ENCODE measurements at places on chromosomes 16 and 17.

GRCh38 chr17:72822358-72823023, 270.0 kb downstream of the SLC39A11 start:
- no peak for DNase-seq

DNA sequence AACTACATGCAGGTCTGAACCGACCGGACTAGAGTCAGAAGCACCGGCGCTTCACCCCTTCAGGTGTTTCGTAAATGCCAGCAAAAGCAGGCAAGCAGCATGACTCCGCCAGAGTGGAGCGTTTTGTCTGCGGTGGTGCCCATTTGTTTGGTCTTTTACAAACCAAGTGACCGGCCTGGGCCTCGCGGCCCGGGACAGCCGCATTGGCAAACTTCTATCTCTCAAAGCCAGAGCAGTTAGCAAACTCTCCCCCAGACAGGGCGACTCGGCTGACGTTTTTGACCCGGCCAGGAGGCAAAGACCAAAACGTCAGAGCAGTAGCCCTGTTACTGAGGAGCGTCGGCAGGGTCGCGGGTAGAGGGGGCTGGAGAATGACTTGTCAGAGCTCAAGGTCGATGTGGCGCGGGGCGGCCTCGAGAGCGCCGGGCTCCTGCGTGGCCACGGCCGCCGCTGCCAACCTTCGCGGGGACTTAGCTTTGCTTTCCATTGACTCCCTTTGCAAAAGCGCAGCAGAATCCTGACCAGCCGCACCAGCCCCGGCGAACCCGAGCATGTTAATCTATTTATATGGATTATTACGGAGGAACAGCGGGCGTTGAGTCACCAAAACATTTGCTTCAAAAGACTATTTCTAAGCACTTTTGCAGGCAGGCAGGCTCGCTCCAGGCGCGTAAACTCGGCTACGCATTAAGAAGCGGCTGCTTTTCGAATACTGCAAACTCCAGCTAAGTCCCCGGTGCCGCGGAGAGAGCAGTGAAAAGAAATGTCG, 763 bp upstream of the SOX9 start:
- no peak for DNase-seq

DNA sequence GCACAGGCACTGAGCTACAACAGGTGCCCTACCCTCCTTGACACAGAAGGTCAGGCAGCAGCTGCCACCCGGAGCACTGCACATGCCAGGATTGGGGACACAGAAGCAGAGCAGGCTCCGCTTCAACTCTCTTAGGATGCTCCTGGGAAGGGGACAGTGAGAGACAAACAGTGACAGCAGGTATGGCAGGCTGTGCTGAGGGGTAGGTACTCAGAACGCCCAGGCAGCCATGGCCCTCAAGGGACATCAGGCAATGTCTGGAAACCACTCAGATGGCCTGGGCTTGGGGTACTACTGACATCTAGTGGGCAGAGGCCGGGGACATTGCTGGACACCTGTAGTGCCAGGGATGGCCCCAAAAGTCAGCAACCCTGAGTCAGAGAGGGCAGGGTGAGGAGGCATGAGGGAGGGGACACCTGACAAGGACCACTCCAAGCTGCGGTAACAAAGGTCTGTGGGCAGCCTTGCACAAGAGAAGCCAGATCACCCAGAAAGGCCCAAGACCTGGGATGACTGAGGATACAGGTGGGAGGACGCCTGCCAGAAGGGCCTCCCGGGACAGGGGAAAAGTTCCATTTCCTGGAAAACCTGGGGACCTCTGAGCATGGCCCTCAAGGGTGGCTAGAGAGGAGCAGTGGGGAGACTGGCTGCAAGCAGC, 21.2 kb downstream of the PEMT start:
- DNase-seq, result no peak

DNA sequence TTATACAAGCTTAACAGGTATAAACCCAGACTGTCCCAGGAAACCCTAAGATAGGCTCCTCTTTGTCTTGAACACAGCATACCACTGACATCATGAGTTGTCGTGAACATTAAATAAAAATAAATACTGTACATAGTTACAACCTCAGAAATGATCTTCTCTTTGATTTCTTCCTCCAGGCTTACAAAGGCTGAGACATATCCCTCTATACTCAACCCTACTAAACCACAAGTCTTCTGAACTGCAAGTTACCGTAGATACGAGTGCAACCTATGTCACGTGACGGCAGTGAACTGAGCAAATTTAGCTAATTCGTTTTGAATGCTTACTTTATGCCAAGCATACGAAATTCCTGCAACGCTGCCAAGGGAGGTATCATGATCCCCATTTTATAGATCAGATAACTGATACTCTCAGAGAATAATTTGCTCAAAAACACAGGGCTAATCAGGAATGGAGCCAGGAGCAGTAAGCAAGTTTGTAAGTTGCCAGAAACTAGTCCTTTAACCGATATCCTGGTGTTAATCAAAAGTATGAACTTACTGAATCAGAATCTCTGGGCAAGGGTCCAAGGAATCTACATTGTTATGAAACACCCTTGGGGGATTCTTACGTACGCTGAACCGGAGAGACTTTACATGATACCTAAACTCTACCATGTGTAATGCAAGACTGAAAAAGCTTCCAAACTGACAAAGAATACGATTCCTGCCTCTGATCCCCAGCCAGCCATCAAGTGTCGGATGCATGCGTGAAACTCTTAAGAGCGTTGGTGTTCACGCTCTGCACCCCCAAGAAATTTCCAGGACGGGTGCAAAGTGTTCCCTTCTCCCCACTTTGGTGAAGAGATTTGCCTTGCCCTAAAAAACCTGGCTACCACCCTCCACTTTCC, 106.2 kb downstream of the XYLT1 start:
- DNase-seq, result peak; percentile 54

DNA sequence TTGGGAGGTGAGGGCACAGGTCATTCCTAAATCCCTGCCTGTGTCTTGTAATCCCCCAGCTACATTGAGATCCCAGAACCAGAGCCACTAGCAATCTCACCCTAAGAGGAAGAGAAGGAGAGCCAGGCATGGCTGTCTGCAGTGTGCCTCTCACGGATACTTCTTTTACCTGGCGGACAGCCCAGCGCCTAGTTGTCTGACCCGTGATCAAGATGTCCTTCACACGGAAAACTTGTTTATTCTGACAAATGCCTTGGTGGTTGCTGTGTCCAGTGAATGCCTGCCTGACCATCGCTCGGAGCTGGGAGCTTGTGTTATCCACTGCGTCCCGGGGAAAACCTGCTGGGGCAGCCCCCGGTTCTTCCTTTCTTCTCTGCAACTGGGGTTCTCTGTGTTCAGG, 140.5 kb upstream of the WSCD1 start:
- DNase-seq, result no peak

GRCh38 chr17:35586569-35587073, 501 bp upstream of the AP2B1 start:
- DNase-seq, result no peak

DNA sequence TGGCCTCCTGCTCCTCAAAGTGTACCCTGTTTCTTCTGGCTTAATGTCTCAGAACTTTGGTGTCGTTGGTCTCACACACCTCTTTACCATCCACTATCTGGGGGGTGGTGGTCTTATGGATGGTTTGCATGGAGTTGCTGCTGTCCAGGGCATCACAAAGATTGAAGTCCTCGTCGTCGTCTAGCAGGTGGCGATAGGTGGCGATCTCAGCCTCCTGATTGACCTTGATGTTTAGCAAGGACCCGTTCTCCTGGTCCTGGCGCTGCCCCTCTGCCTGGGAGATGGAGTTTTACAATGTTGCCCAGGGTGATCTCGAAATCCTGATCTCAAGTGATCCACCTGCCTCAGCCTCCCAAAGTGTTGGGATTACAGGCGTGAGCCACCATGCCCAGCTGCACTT, 31.1 kb upstream of the HELZ start:
- no peak for DNase-seq

- DNase-seq, result no peak
Measured at GRCh38 chr17:68542698-68543463, 30.7 kb downstream of the PRKAR1A start.

GRCh38 chr17:80844418-80844990, 147.1 kb upstream of the CHMP6 start:
- DNase-seq, result no peak

DNA sequence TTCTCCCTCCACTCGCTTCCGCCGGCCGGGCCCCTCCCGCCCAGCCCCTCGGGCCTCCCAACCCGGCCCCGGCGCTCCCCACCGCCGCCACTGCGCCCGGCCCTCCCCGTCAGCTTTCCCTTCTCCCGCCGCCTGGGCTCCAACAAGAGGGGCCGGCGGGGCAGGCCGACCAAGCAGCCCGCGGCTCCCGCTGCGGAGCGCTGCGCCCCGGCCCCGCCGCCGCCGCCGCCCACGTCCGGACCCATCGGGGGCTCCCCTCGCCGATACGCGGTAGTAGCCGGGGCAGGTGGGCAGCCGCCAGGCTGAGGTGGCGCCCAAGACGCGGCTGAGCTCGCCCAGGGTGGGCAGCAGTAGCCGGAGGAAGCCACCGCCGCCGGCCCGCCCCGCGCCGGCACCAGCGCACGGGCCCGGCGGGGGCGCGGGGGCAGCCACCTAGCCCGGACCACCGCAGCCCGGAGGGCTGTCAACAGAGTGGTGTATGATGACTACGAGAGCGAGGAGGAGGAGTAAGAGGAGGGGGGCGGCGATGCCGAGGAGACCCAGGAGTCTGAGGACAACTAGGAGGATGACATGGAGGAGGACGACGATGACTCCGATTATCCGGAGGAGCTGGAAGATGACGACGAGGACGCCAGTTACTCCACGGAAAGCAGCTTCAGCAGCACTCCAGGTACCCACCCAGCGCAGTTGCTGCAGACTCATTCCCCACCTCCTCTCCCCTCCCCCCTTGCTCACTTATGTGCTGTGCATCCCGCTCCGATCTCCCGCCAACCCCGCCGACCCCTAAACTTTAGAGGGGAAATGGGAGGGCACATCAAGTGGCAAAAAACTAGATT, 498 bp downstream of the LRRC37B start:
- peak; percentile 31 for DNase-seq

DNA sequence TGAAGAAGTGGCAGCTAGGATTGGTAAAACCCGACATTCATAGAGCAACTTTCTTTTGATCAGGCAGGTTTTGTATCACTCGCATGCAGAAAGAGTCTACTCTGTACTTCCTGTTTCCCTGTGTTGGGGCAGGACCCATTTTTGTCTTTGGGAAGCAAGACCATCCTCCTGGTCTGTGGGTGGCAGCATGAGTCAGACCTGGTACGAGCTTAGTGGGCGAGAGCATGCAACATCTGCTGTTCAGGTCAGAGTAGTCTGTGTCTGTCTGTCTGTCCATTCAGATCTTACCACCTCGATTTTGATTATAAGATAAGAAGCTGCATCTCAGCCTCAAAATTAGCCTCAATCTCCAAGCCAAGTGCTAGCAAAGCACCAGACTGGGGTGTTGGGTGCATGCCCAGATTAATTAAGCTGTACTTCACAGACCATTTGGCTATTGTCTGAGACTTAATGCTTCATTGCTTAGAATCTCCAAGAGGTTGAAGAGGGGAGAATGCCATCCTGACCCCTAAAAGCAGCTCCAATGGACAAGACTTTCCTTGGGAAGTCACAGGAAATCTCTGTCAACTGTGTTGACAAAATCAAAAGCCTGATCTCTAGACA, 110.9 kb downstream of the XYLT1 start:
- DNase-seq, result no peak

- DNase-seq, result no peak
Measured at GRCh38 chr16:5036228-5037156, 2.8 kb upstream of the NAGPA start.

DNA sequence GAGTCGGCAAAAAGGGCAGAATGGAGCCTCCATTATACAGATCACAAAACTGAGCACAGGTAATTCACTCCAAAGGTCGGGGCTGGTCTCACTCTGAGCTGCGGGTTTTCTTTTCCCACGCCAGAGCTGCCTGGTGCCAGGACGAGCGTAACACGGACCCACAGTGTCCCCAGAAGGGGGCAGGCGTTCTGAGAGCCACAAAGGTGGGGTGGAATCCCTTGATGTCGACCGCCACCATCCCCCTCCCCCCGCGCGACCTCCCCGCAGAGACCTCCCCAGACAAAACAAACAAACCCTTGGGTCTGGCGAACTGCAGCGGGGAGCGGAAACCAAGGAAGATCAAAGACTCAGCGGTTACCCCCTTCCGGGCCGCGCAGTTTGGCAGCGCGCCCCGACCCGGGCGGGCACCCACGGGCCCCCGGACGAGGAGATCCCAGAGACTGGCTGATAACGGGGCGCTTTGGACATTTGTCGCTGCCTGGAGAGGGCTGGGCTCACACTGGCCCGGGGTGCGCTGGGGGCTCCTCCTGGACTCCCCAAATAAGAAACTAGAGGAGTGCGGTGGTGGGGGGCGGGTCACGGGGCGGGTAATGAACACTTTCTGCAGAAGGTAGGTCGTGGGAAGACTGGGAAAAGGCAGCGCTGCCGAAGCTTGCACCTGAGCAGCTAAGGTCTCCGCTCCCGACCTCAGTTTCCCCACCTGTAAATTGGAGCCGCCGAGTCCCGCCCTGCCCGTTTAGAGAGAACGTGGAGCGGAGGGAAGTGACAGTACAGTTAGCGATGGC, 664 bp upstream of the NKD1 start:
- DNase-seq, result peak; percentile 87

DNA sequence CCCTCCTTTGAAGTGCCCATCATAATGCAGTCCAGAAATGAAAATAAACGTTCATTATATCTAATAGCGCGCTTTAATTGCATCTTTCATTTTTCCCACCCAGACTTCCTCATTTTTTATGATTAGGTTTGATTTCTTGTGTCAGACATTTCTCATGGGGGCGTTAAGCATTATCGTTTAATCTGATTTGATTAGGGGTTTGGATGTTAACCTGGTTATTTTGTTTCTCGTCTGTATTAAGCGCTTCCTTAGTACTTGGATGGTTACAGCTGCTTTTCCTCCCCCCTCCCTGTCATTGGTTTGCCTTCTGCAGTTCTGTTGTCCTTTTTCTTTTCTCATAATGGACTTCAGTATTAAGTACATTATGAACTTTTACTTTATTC, 540 bp downstream of the MFSD11 start:
- DNase-seq, result no peak

GRCh38 chr17:66411520-66411919, 109.1 kb downstream of the PRKCA start:
- no peak for DNase-seq

DNA sequence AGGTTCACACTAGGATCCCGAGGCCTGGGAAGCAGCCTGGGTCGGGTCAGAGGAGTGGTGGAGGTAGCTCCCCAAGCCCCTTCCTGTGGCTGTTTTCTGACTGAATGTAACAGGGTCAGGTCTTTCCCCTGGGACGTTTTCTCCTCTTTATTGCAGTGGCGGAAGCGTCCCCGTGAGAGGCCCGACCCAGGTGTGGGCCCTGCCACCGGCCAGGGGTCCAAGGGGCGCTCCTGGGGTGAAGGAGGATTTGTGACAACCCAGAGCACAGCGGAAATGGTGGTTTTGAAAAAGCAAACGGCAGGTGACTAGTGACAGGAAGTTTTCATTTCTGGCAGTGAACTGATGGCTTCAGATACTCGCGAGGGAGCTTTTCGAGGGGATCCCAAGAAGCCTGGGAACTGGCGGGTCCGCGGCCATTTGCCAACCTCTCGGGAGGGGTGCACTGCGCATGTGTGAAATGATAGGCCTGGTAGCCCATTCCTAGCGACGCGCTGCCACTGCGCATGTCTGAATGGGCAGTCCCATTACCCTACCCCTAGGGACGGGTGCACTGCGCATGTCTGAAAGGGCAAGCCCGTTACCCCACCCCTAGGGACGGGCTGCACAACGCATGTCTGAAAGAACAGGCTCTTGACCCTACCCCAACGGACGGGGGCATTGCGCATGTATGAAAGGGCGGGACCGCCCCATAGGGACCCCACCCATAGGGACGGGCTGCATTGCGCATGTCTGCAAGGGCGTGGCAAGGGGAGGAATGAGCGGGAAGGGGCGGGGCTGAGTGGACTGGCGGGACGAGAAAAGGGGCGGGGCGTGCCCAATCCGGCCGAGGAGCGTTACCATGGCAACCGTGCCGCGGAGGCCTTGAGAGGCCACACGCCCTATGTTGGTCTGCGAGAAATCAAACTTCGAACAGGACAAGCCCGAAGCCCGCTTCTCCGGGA, 1747.9 kb downstream of the TP53TG3F start:
- no peak for DNase-seq

Measured in CD4-positive, alpha-beta T cell (primary cell).